Occipital lobe (tissue), 3 donors: ENCODE measurements at places on chromosomes 11 and 22. TPM values are rescaled to one million over a fixed set of nuclear protein-coding genes. Genes with fewer than 3 reads are reported as not detected.

DNA sequence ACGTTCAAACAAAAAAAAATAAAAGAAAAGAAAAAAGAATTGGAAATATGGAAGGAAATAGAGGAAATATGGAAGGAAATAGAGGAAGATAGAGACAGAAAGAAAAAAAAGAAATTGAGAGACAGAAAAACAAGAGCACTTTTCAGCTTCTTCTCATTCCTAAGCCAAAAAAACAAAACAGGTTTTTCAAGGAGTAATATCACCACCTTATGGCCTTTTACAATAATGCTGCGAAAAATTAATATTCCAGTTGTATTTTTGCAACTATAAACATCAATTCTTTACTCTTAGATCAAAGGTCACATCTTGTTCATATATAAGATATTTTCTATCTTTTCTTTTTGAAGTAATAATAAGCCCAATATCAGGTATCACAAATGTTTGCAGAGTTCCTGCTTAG, 328.3 kb downstream of the FAT3 start:
- no peak for DNase-seq

DNA sequence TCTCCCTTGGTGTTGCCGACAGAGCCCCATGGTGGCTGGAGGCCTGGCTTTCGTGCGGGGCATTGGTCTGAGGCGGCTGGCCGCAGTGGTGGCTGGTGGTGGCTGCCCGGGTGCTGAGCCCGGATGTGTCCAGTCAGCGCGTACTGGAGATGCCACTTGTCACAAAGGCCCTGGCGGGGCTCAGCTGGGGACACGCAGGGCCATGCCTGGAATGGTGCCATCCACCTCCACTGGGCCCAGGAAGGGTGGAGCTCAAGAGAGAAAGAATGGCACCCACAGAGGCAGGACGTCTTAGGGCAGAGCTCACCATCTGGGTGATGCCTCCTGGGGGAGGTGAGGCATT, 92.5 kb downstream of the CEP164 start:
- DNase-seq: no peak

- no peak for DNase-seq
Observed at GRCh38 chr11:118744046-118744445, 46.9 kb downstream of the DDX6 start.

- no peak for DNase-seq
Observed at GRCh38 chr11:69669486-69669885, 5.7 kb downstream of the LTO1 start.

- no peak for DNase-seq
Observed at GRCh38 chr11:68140496-68141245, 19.5 kb upstream of the CHKA start.

DNA sequence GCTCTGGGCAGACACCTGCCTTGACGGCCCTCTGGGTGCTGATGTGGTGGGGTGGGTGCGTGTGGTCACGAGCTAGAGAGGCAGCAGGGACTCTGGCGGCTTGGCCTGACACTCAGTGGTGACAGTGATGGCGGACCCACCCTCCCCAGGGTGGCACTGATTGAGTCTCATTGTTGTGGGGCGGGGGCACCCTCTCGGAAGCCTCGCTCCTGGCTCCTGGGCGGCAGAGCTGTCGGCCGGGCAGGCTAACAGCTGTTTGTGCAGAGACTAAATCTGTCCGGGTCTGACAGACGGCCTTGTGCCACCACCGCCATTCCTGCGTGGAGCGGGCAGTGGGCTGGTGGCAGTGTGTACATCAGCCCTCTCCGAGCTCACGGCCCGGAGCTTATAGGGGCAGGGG, 15.6 kb downstream of the FLRT1 start:
- DNase-seq: no peak

- DNase-seq: no peak
Observed at GRCh38 chr22:35480627-35481550, 59.7 kb upstream of the RASD2 start.

DNA sequence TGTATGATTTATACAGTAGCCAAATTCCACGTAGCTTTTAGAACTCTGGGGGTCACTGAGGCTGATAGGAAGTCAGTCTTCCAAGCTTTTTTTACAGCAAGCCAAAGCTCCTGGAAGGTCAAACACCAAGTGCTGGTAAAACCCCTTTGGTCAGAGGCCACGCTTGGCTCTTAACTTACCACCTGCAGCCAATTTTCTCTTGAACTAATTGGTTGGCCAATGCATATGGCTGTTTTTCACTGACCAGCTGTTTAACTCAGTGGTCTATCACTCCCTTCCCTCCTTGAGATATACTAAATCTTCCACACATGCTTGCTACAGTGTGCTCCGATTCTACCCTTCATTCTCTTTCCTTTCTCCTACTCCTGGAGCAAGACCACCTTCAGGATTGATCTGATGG, 116.0 kb downstream of the FAR1 start:
- no peak for DNase-seq

DNA sequence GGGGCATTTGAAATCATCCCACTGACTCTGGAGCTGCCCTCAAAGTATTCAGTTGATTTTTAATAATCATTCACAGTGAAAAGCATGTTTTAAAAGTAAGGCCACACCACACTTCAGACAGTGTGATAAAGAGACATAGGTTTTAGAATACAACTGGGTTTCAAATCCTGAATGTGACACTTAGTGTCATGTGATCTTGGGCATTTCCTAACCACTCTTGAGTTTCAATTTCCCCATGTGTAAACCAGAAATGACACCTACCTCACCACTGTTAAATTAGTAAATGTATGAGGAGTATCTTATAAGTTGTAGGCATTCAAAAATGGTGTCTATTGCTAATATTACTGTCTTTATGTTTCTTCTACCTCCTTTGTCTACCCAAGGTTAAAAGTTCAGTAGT, 5.4 kb downstream of the TMEM123 start:
- no peak for DNase-seq

GRCh38 chr11:416757-417621, 2.2 kb upstream of the SIGIRR start:
- no peak for DNase-seq

GRCh38 chr22:32050678-32051515, 7.8 kb downstream of the SLC5A1 start:
- DNase-seq: peak; percentile 9

The PANX1 gene
- total RNA-seq: 191 TPM

The APOL5 gene
- not detected for total RNA-seq

The PGA5 gene
- not detected for total RNA-seq

The OR51Q1 gene
- total RNA-seq: not detected

The CATSPER1 gene
- not detected for total RNA-seq
